Glomerular endothelial cell (primary cell): ENCODE measurements at places on chromosomes 11 and 22. TPM values are rescaled to one million over a fixed set of nuclear protein-coding genes. Genes with fewer than 3 reads are reported as not detected.

BIK gene
- 0.58 and 2.5 TPM in 2 replicates for total RNA-seq

MRGPRF gene
- total RNA-seq, result 0.24 TPM in 1 of 2 replicates, not detected in the other

CHRNA10 gene
- 0.92 and 1.5 TPM in 2 replicates for total RNA-seq

DNA sequence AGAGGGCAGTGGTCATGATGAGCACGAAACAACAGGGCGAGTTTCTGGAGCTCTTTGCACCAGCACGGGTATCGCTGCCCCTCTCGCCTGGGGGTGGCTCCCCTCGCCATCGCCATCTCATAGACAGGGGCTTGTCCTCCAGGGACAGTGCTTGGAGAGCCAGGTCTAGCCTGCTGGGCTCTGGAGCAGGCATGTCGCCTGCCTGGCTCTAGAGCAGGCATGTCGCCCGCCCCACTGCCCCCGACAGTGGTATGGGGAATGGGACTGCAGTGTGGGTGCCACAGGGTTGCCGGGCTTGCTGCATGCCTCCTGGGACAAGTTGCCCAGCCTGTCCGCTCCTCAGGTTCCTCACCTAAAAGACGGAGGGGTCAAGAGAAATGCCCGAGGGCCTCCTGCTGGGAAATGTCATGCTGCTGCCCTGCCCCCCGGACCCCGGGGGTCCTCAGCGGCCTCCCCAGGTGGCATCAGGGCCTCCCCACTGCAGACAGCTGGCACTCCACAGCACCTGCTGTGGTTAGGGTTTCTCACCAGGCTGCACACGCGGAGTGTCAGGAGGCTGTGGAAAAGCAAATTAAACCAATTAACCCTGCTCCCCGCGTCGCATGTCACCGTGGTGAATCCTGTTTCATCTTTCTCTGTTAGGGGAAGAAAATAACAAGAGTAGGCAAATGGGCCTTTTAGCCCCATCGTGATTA is 403.0 kb downstream of the TBC1D22A start:
- DNase-seq, result no peak

DNA sequence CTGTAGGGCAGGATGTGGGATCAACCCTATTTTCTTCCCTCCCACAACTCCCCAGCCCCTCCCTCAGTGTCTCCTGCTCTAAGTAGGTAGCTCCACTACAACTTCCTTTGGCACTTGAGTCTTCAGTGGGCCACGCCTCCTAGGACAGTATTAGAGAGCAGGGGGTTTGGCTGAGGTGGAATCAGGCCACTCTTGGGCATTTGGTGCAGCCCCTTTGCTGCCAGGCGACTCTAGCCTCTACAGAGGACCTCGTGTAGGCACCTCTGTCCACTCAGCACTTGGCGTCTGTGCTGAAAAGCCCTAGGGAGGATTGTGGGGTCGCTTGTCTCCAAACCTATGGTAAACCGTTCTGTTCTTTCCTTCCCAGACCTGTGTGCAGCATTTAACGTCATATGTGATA is 2.7 kb downstream of the FADD start:
- no peak for DNase-seq

GRCh38 chr11:26286472-26287066 is 45.4 kb upstream of the ANO3 start:
- no peak for DNase-seq

DNA sequence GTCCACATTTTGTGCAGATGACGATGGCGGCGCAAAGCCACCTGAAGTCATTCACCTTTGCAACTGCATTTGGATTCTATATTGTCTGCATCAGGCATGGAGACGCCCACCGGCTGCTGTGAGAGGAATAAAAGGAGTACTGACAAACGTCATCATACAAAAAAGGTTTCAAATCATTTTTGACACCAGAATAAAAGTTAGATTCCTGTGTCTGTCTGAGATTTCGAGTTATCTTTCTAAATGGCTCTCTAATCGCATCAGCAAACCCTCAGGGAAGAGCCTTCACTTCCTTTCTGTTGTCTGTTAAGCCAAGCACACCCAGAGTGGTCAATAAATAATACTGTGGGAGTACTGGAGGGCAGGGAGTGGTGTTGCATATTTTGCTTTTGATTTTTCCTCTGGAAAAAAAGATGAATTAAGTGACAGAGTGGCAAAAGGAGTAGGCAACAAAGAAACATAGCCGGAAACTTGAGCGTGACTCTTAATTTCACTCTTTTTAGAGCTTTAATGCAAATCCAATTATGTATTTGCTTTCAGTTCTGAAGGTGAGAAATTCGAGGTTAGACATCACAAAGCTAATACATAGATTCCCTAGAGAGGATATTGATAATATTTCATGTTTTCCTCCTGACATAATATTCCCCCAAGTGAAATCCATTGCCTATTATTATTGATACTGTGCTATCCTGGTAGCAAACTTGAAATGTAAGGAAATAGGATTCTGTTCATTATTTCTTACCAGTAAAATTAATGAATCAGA is 150.8 kb upstream of the MTMR2 start:
- DNase-seq, result no peak

GRCh38 chr11:127098684-127099083 is 98.1 kb upstream of the KIRREL3 start:
- no peak for DNase-seq

DNA sequence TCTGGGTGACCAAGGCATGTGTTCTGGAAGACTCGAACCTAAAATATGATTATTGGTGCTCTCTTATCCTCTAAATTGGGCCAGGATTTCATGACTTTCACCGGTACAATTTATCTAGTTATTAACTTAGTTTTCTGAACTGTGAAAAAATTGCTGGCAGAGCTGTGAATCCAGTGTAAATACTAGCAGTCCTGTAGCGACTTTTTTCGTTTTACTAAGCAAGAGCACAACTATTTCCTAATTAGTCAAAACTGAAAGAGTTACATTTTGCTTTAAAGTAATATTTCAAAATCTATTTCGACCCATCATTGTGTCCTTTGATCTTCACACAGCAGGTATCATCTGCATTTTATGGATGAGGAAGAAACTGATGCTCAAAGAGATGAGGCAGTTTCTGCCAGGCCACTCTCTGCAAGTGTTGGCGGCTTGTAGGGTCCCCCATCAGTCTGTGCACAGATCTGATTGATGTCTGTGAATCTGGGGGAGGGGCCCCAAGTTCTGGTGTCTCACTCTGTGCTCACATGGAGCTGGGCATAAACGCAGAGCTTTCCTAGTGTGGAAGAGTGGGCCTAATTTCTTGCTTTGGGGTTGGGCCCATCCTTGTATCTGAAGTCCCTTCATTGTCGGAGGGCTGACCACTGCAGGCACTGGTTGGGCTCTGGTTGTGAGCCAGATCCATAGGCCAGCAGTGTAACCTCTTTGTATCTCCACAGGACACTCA is 1.4 kb upstream of the TRMT2A start:
- no peak for DNase-seq

- no peak for DNase-seq
These were observed 33.0 kb upstream of the RIC3 start for GRCh38 chr11:8201644-8202365.

- DNase-seq, result no peak
These were observed 6.8 kb downstream of the CFL1 start for GRCh38 chr11:65851083-65851579.

CD3G gene
- not detected in 2 replicates for total RNA-seq

TRIM6 gene
- total RNA-seq, result 1.5 and 5.1 TPM in 2 replicates
